ENCODE measurements at places on chromosomes 3 and 15.

- no peak for DNase-seq
Observed at GRCh38 chr3:148079370-148079769, 618.3 kb upstream of the AGTR1 start.

DNA sequence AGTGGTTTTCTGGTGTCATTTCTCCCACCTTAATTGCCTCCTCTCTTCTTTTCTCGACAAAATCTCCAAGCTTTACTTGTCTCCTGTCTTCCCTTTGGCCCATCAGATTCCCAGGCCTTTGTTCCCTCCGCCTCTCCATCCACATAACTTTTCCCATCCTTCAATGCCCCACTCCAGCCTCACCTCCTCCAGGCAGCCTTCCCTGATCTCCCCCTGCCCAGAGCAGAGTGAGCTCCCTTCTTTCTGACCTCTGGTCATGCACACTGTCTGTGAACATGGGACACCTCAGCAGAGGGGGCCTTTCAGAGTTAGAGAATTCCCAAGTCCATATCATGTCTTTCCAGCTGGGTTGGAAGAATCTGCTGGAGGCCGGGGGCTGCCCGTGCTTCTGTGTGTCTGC is 14.6 kb upstream of the SSUH2 start:
- DNase-seq = no peak

GRCh38 chr3:70225146-70225545 is 87.3 kb downstream of the MDFIC2 start:
- DNase-seq = no peak

DNA sequence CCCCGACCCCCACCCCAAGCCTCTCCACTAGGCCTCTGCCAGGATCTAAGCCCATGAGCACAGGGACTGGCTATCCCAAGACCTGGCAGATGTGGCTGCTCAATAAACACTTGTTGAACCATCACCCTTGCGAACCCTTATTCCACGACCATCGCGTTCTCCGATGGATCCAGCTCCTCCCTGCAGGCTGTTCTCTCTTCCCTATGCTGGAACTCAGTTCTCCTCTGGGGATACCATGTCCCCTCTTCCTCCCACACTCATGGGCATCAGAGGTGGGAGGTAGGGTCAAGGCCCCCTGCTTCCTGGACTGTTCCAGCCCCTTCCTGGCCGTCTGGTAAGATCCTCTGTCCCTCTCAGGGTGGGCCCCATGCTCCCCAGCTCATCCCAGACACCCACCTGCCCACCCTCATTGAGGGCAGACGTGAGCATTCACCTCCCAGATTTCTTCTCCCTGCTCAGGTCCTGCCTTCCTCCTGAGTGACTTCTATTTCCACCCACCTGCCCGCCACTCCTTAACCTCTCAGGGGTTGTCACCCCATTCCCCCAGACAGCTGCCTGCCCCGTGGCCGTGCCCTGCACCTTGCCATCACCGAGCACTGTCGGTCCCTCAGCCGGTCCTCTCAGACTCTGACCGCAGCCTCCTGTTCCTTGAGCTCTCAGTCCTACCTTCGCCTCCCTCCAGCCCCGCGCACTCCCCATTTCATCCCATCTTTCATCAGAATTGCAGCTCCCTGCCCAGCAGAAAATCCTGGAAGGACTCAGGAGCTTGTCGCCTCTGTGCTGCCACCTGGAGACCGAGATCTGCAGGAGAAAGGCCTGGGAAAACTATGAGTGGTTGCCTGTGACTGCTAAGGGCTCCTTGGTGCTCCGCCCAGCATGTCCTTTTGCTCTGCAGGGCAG is 42.0 kb downstream of the PML start:
- DNase-seq = no peak

DNA sequence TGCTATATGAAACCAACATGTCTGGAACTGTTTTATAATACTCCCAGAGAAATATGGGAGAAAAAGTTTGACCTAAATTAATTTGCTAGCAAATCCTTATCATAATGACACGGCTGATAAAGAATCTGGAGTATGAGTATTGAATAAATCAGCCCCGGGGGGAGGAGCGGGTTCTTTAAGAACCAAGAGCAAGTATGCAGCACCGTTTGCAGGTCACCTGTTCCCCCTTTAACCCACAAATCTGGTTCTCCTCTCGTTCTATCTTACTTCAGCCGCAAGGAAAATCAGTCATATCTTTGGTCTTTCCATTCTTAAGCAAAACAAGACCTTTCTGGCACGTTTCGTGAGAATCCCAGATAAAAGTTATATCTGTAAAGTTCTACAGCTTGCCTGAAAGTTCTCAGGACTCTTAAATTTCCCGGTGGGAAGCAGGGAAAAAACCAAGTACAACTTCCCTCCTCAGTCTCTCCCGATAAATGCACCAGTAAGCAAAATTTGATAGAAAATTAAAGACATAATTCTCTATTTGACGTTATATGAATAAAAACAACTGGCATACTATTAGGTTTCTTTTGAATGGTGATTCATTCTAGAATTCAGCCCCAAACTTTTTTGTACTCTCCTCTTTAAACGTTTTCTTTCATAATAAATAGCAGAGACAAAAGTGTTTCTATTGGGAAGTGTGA is 348.6 kb downstream of the ZBBX start:
- DNase-seq = no peak

DNA sequence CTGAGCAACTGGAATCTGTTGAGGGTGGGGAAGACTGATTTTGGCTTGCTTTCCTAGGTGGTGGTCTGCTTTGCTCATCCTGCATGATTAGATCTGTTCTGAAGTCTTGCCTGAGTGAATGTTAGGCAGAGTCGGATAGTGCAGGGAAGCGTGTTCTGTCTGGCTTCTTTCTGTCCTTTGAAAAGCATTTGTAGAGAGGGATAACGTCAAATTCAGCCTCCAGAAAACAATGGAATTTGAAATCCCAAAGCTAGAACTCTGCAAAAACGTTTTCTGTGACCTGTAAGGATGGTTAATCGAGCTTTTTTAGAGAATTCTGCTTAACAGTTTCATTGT is 1.4 kb downstream of the GLCE start:
- DNase-seq = no peak

- no peak for DNase-seq
Observed at GRCh38 chr15:80568876-80569605, 126.1 kb upstream of the ABHD17C start.

DNA sequence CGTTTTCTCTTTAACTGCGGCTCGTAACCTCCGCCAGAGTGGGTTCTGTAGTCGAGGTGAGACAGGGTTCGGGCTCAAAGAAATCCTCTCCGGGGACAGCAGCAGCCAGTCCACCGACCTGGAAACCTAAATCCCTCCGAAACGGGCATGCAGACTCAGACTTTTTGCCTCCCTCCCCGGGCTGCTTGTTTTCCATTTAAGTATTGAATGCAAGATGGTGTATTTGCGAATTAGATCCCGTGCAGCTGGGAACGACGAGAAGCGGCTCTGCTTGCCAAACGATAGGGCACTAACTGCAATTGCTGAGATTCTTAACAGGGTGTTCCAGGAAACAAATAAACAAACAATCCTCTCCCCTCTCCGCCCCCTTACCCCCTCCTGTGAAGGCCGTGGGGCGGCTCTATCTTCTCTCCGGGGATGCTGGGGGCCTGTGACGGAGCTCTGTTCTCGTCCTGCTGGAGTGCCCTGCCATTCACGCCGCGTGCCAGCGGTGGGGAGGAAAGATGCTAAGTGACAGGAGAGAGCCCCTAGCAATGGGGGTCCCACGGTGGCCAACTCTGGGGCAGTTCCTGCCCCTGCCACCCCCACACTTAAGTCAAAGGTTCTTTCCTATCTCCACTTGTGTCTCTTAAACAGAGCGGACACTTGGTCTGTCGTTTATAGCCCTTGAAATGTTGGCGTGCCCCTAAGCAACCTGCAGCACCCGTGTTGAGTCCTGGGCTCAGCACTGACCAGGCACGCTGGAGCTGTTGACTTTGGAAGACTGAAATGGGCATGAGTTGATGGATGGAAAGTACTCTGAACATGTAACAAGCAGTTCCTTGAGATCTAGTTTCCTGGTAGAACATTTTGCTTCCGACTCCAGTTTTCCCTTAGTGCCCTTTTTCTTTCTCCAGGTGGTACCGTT is 1.3 kb upstream of the ETV5 start:
- no peak for DNase-seq

DNA sequence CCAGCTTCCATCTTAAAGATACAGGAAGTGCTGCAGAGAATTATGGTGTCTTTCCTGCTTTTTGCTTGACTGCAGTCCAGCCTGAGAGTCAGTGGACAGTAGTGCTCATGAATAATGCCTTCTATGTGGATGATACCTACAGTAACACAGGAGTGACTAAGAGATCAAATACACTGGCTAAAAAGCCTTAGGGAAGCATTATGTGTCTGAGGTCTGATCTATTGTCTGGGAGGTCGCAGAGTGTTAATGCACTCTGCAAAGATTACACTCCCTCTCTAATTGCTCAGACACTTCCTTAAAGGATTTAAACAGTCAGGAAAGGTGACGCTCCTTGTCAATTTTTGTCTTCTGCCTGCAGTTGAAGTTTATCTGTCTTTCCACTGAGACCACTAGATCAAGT is 183.6 kb downstream of the MCTP2 start:
- DNase-seq = no peak

DNA sequence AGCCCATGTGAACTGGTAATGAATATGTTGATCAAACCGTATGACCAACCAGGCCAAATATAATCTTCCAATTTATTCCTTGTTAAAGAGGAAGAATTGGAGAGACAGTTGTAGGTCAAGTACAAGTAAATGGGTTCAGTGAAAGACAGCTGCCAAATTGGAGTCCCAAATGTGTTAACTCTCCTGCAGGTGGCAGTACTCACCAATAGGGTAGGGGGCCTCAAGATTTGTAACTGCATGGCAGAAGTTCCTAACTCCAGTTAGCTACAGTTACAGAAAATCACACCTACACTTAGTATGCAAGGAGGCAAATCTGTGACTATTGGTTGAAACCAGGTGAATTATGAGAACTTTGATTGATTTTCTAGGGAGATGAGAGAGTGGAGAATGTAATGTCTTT is 278.0 kb downstream of the ZBBX start:
- no peak for DNase-seq

GRCh38 chr15:47301481-47301880 is 415.8 kb upstream of the SEMA6D start:
- DNase-seq = no peak

Measured in stimulated activated CD4-positive, alpha-beta T cell treated with anti-CD3 and anti-CD28 coated beads, Interleukin-2, amount 100 ng/mL, for 24 hours (primary cell).